A549 treated with GW870086 at 1 μM for 4 hours (cell line): ENCODE measurements at places on chromosomes 2 and 18. TPM values are rescaled to one million over a fixed set of nuclear protein-coding genes. Genes with fewer than 3 reads are reported as not detected.

C1GALT1C1L gene
- total RNA-seq, result 1.8 to 3.0 TPM (median 2.6 TPM) in 5 replicates

FAM237A gene
- not detected in 5 replicates for total RNA-seq

RMDN2 gene
- 4.4 to 5.4 TPM (median 5.0 TPM) in 5 replicates for total RNA-seq

STPG4 gene
- not detected in 5 replicates for total RNA-seq
